ENCODE measurements at places on chromosomes 6 and 20.

GRCh38 chr6:28008053-28008452 lies 51.0 kb downstream of the OR2B6 start:
- no peak for DNase-seq

- no peak for DNase-seq
These were observed 2.4 kb downstream of the NOP56 start for GRCh38 chr20:2654831-2655230.

GRCh38 chr6:128569732-128570679 lies 49.6 kb upstream of the PTPRK start:
- DNase-seq = no peak

DNA sequence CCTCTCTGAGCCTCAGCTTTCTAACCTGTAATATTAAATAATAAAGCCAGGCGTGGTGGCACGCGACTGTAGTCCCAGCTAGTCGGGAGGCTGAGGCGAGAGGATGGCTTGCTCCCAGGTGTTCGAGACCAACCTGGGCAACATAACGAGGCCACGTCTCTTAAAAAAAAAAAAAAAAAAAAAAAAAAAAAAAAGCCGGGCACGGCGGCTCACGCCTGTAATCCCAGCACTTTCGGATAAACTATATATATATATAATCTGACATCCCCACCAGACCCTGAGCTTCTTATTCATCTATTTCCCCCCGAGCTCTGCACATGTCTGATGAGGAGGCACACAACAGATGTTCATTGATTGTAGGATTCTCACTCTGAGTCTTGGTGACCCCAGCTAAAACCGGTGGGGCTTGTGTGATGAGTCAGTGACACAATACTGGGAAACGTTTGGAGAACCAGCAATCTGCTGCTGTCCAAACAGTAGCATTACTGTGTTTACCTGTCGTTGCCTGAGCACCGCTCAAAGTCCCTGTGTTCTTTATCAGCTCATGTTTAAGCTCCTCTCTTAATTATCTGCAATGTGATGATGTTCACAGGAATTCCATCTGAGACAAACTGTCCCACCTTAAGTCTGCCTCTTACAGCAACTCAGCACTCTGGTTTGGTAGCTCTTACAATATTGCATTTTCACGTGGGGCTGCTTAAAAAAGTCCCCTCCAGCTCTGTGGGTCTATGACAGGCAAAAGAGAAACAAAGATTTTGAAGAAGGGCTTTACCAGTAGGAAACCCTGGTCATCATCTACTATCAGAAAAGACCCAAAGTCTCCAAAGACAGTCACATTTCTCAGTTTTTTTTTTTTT lies 1.0 kb upstream of the SPATA2 start:
- DNase-seq = no peak

DNA sequence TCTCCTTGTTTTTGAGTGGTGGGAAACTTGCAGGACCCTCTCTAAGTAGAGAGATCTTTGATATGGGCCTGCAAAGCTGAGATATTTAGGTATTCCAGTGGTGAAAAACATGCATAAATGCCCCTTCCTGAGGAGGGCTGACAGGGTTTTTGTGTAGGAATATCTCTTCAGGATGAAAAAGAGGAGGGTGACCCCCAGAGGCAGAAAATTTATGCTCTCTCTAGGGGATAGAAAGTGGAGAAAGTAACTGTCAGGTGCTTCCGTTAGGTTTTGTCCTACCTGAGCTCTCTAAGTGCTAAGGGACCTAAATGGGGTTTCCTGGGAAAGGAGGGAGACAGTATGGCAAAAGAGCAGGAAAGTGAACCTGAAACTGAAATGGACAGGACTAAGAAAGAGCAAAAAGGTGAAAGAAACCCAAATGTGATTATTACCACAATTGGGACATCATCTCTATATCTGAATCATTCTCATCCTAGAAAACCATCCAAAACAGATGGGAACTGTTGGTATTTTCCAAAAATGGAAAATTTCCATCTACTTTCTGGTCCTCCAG lies 2.0 kb downstream of the COL19A1 start:
- DNase-seq = no peak

- DNase-seq = no peak
These were observed 236.0 kb upstream of the ECI2 start for GRCh38 chr6:4371207-4371921.

DNA sequence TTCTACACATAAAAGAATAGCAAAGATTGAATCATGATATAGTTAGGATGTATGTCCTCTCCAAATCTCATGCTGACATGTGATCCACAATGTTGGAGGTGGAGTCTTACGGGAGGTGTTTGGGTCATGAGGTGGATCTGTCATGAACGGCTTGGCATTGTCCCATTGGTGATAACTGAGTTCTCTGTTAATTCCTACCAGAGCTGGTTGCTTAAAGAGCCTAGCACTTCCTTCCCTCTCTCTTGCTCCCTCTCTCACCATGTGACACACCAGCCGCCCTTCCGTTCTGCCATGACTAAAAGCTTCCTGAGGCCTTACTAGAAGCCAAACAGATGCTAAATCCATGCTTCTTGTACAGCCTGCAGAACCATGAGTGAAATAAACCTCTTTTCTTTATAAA lies 8.3 kb downstream of the TNFRSF21 start:
- DNase-seq = no peak

GRCh38 chr6:73969971-73970970 lies 274.3 kb downstream of the CD109 start:
- no peak for DNase-seq

DNA sequence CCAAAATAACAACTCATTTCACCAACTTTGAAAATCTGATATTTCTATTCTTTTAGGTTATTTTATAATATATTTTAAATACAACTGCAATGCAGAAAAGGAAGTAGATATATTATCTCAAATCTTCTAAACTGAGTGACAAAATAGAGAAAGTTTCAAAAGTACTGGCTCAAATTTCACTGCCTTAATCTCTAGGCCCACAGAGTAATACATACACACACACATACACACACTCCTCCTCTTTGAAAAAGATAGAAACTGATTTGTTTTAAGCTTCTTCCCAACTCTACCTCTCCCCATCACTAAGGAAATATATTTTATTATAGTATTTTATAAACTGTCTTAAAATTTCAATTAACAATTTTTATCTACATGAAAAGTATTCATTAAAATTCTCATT lies 36.2 kb downstream of the ARHGAP18 start:
- no peak for DNase-seq

DNA sequence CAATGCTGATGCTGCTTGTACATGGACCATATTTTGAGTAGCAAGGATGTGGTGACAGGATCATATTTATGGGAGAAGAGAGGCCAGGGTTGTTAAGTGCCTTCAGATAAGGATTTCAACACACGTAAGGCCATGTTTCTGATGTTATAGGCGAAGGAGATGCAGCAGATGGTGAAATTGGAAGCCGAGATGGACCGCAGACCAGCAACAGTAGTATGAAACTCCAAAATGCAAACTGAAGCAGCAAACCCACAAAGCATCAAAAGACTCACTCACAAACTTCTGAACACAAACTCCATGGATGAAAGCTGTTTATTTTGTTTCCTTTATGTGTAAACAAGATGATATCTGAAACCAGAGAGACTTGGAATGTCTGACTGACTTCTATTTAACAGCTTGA lies 35.6 kb upstream of the LAMP5 start:
- no peak for DNase-seq

DNA sequence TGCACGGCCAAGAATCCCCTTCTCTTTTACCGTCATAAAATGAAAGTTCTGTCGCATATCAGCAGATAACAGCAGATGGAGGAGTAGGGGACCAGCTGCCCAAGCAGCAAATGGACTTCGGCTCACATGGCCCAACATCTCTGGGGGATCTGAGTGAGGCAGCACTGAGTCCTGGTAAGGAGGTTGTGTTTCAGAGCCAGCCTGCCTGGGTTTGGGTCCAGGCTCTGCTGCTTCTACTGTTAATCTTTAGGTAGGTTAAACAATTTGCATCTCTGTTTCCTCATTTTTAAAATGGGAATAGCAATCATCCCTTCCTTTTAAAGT lies 193.6 kb downstream of the DOK5 start:
- no peak for DNase-seq

DNA sequence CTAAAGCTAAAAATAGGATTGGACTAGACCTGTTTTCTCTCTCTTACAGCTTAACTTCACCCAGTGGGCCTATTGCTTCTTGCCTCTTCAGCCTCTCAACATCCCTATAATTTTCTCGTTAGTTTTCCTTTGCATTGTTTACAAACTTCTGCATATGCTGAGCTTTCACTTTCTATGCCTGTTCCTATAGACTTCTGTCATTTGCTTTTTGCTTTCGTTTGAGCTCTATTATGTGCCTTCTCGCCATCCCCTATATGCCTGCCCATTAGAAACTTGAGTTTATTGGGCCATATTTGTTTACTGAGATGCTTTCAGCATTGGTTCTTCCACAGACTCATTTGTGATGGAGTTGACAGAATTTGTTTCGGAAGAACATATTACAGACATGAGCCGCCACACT lies 40.9 kb downstream of the NCOA7 start:
- no peak for DNase-seq

- no peak for DNase-seq
These were observed 43.2 kb downstream of the ELMO2 start for GRCh38 chr20:46362921-46363867.

DNA sequence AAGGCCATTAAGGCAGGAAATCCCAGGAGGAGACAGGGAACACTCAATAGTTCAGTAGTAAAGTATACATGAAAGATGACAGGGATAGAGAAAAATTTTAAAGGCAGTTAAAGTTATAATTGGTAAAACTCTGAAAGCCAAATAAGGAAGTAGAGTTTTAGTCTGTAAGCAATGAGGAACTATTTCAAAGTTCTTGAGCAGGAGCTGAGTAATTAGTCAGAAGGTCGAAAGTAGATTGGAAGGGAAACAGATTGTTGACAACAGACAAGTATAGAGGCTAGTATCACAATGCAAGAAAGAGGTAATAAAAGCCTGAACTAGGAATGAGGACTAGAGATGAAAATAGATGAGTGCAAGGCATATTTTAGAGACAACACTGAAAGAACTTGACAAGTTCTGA lies 150.3 kb downstream of the CDK19 start:
- no peak for DNase-seq

DNA sequence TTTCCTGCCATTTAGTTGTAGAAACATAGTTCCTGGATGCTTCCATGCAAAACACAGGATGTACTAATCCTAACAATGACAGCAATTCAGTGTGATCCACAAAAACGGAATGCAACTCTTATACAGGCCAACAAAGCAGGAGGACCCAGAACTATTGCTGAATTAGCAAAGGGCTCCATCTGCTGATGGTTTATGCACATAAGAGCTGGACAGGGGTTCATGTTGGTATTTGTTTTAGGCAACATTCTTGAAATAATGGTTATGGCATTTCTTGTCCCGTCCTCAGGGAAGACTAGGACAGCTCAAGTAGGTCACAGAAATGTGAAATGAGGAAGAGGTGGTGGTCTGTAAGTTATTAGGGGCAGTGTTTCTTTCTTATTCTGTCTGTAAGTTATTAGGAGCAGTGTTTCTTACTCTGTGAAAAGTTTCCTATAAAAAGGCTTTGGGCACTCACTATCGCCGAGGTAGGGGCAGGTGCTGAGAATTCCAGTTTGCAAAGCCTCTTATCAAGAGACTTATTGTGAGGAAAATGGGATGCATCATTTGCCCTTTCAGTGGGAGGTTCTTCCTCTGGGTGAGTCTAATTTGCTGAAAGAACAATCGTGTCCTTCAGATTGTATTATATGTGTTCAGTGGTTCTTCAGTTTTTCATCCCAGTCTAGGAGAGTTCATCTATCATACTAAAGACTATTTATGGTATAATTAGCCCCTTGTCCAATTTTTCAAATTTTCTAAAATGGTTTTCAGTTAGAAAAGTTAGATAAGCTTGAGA lies 171.1 kb downstream of the MCHR2 start:
- DNase-seq = no peak

GRCh38 chr6:162069995-162070394 lies 657.6 kb downstream of the PRKN start:
- DNase-seq = no peak

GRCh38 chr6:145929037-145929633 lies 35.0 kb downstream of the SHPRH start:
- no peak for DNase-seq

All from stimulated activated CD4-positive, alpha-beta T cell treated with anti-CD3 and anti-CD28 coated beads, Interleukin-12 subunit alpha, Interleukin-12 subunit beta, amount 100 ng/mL, for 24 hours (primary cell).